A549 treated with CORT108297 at 1 μM for 4 hours (cell line): ENCODE measurements at places on chromosomes 11 and 22. TPM values are rescaled to one million over a fixed set of nuclear protein-coding genes. Genes with fewer than 3 reads are reported as not detected.

NPTXR gene
- 10.5 to 15.3 TPM (median 11.9 TPM) in 5 replicates for total RNA-seq

OR51E2 gene
- total RNA-seq = not detected in 5 replicates

APOL2 gene
- 31.0 to 42.8 TPM (median 37.3 TPM) in 5 replicates for total RNA-seq

SYCE3 gene
- total RNA-seq = 0.23 to 0.34 TPM (median 0.30 TPM) in 3 of 5 replicates, not detected in the others

SCGB1A1 gene
- total RNA-seq = 0.23 to 0.45 TPM in 2 of 5 replicates, not detected in the others

TRIM29 gene
- 9.5 to 11.1 TPM (median 10.7 TPM) in 5 replicates for total RNA-seq

NAT10 gene
- total RNA-seq = 49.1 to 53.7 TPM (median 51.4 TPM) in 5 replicates

APOA1 gene
- 0.13 to 0.20 TPM (median 0.16 TPM) in 5 replicates for total RNA-seq

ISX gene
- total RNA-seq = not detected in 5 replicates

MMP8 gene
- total RNA-seq = not detected in 5 replicates

CASP5 gene
- not detected in 5 replicates for total RNA-seq

ELFN2 gene
- 5.8 to 10.1 TPM (median 9.8 TPM) in 5 replicates for total RNA-seq

GGT5 gene
- total RNA-seq = 1.8 to 3.1 TPM (median 2.5 TPM) in 5 replicates

TPBGL gene
- total RNA-seq = 0.08 to 0.30 TPM (median 0.23 TPM) in 5 replicates

APOL5 gene
- not detected in 5 replicates for total RNA-seq

FADS2 gene
- 249 to 330 TPM (median 280 TPM) in 5 replicates for total RNA-seq

HOATZ gene
- not detected in 5 replicates for total RNA-seq

LMO1 gene
- 2.2 to 3.2 TPM (median 2.8 TPM) in 5 replicates for total RNA-seq

YPEL1 gene
- total RNA-seq = 0.13 to 0.42 TPM (median 0.23 TPM) in 5 replicates

TSPAN32 gene
- not detected in 5 replicates for total RNA-seq

TESMIN gene
- 5.2 to 7.3 TPM (median 5.9 TPM) in 5 replicates for total RNA-seq

OR6T1 gene
- total RNA-seq = not detected in 5 replicates

CYTH4 gene
- total RNA-seq = 0.70 to 1.3 TPM (median 1.0 TPM) in 5 replicates

DDB1 gene
- total RNA-seq = 163 to 168 TPM (median 166 TPM) in 5 replicates

OR51B5 gene
- total RNA-seq = not detected in 5 replicates

DENND6B gene
- 1.6 to 4.0 TPM (median 3.7 TPM) in 5 replicates for total RNA-seq
